Psoas muscle (tissue), 8 donors: ENCODE measurements at places on chromosomes 11 and 22. TPM values are rescaled to one million over a fixed set of nuclear protein-coding genes. Genes with fewer than 3 reads are reported as not detected.

Gene ACR
- 0.19 TPM for polyA plus RNA-seq

Gene PGM2L1
- polyA plus RNA-seq = 3.6 TPM

Gene MAP6
- polyA plus RNA-seq = 0.19 TPM

Gene FADD
- 25.7 TPM for polyA plus RNA-seq

Gene MYOD1
- polyA plus RNA-seq = 5.0 TPM

Gene MS4A6E
- not detected for polyA plus RNA-seq
